Tongue (tissue), 3 donors: ENCODE measurements at places on chromosomes 6 and 20.

DNA sequence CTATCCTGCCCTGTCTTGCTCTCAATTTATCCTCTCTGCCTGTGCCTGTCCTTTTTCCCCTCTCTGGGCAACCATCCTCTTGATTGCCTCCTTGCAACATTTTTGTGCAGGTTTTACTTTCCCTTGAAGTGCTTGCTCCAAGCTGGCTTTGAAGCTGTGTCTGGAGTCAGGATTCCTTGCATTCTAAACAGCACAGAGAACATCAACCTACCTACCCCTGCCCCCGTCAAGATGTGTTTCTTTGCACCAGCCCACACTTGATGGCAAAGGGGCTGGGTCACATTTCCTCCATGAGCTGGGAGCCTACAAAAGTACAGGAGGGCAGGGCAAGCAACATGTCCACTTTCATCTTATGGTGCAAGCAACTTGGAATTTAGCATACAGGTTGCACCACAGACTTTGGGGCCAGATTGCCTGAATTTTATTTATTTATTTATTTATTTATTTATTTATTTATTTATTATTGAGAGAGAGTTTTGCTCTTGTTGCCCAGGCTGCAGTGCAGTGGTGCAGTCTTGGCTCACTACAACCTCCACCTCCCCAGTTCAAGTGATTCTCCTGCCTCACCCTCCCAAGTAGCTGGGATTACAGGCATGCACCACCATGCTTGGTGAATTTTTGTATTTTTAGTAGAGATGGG is 206.3 kb downstream of the COL19A1 start:
- no peak for DNase-seq

DNA sequence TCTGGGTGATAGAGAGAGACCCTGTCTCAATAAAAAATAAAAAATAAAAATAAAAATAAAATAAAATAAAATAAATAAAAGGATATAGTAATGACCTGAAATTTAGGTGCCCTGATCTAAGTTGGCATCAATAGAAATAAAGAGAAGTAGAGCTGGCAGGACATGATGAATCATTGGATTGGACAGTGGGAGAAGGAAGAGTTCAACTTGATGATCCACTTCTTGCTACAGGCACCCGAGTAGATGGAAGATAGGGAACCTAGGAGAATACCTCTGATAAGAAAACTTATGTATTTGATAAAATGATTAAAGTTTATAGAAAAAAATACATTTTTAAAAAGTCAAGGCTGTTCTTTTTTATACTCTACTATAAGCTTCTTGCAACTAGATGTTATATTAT is 79.0 kb downstream of the ADTRP start:
- DNase-seq: no peak

DNA sequence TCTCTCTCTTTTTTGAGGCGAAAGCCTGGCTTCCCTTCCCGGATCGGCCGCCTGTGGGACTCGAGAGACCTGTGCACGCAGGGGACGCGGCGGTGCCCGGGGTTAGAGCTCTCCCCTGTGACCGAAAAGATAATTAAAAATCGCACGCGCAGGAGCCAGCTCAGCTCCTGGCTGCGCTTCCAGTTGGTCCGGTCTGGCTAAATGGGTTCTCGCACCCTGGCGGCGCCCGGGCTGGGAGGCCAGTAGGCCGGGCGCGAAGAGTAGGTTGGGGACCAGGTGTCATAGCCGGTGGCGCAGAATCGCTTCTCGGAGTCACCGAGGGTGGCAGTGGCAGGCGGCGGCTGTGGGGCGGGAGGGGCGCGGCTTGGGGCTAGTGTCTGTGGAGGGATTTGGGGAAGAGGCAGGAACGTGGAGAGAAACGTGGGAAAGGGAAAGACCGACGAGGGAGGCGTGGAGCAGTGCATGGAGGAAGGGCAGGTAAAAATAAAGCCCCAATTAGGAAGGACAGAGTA is 41.9 kb upstream of the SUPT3H start:
- DNase-seq: peak; percentile 54

- DNase-seq: no peak
Observed at GRCh38 chr6:28401172-28401571, 1.6 kb upstream of the ZSCAN12 start.

DNA sequence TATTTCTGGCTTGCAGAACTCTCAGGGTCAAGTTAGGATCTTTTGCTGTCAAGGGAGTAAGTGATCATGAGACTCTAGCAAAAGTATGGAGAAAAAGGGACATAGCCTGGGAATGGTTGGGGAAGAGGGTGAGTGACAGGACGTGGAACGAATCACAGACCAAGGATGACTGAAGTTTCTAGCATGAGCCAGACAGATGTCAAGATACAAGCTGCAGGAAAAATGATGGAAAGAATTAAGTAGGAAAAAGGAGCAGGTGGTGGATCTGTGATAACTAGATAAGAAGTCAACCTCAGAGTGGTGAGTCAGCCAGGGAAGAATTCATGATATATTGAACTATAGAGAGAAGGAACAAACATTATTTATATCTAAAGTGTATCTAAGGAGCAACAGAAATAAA is 159.8 kb upstream of the SYNDIG1 start:
- no peak for DNase-seq

- DNase-seq: no peak
Observed at GRCh38 chr20:51628533-51629398, 86.2 kb upstream of the NFATC2 start.

GRCh38 chr6:24126586-24127192 is 674 bp downstream of the NRSN1 start:
- DNase-seq: peak; percentile 95

DNA sequence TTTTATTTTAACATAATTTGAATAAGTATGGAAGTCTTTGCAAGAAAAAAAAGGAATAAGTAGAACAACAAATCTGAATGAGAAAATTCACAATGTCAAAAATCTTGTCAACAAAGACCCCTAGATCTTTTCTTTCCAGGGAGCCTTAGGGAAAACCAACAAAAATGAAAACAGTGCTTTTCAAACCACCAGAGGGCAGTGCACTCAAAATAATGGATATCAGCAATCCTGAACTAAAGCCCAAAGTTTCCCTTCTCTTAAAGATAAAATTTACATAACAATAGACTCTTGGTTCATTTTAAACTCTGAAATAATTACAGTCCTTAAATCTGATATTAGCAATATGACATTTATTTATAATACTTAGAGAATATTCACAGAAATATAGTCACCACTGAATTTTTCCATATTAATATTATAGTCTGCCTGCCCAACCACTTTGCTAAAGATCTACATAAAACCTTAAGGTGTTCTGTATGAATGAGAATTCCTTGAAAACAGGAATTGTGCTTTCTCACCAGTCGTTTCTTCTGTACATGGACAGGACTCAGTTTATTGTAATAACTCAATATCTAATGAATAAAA is 105.3 kb upstream of the BMP5 start:
- peak; percentile 87 for DNase-seq

DNA sequence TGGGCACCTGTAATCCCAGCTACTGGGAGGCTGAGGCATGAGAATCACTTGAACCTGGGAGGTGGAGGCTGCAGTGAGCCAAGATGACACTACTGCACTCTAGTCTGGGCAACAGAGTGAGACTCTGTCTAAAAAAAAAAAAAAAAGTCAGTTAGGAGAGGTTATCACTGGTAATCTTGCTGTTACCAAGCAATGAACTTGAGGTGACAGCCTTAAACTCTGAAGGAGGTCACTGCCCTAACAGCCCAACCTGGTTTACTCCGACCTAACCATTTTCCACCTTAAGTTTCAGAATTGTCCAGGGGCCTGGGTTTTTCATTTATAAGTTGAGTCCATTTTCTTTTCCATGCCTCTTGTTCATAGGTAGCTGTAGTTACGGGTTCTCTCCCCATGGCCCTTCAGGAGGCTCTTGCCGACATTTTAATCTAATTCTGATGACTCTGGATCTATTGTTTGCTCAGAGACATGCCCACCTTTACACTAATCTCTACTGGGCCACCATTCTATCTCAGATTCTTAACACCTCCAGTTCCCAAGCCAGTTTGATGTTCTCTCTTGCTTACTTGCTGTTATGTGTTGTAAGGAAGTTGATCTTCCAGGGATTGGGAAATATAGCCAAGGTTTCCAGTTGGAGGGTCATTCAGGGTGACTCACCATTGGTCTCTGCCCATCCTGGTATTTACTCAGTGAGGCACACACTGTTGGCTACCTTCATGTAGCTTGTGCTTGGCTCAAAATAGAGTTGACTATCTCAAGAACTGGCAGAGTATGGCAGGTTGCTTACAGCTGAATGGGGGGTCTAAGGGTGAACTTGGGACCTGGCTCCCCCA is 29.1 kb downstream of the SHLD1 start:
- DNase-seq: no peak
